ENCODE measurements at places on chromosomes 2 and 18. TPM values are rescaled to one million over a fixed set of nuclear protein-coding genes. Genes with fewer than 3 reads are reported as not detected.

Gene LBX2
- total RNA-seq = 1.9 TPM

Gene SERPINB2
- 211 TPM for total RNA-seq

Gene CXCR1
- total RNA-seq = not detected

Gene SLC9A4
- total RNA-seq = not detected

Gene SERPINB8
- total RNA-seq = 42.7 TPM

Gene CLEC4F
- total RNA-seq = not detected
